ENCODE measurements at places on chromosomes 2 and 18.

DNA sequence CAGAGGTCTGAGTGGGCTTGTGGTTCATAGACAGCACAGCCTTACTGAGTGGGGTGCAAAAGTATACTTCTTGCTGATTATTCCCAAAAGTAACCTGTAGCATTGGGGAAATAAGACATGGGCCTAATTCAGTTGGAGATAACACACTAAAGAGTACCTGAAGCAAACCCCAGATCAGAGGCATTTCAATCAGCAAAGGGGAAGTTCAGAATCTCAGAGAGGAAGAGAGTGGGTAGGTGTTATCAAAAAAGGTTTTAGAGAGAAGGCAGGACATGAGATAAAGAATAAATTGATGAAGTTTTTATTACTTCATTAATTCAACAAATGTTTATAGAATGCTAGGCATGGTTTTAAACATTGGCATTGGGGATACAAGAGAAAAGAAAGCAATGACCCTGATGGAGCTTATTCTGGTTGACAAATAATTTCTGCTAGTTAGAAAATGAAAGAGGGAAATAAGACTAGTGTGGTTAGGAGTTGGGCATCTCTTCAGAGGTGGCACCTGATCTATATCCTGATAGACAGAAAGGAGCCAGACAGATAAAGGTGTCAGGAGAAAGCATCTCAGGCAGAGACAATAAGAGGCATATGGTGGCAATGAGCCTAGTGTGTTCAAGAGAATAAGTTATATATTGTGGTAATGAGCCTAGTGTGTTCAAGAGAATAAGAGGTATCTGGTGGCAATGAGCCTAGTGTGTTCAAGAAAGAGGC is 153.8 kb upstream of the SETBP1 start:
- no peak for DNase-seq

GRCh38 chr18:74651327-74652128 is 53.9 kb downstream of the ZNF407 start:
- no peak for DNase-seq

DNA sequence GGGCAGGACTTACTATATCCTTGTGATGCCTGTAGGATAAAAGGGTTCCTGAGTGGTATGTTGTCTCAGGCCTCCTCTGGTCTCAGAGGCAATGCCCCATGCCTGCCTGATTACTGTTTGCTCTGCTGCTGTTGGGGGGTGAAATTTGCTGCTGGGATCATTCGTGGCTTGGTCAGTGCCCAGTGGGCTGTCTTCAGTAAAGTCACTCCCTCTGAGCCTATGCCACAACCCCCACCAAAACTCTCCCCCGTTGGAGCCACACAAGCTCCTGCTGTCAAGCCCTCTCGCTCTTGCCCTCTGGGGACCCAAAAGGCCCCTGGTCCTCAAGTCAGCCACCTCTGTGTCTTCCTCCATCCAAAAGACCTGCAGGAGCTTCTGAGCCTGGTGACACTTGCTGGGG is 38.6 kb upstream of the TGIF1 start:
- no peak for DNase-seq

DNA sequence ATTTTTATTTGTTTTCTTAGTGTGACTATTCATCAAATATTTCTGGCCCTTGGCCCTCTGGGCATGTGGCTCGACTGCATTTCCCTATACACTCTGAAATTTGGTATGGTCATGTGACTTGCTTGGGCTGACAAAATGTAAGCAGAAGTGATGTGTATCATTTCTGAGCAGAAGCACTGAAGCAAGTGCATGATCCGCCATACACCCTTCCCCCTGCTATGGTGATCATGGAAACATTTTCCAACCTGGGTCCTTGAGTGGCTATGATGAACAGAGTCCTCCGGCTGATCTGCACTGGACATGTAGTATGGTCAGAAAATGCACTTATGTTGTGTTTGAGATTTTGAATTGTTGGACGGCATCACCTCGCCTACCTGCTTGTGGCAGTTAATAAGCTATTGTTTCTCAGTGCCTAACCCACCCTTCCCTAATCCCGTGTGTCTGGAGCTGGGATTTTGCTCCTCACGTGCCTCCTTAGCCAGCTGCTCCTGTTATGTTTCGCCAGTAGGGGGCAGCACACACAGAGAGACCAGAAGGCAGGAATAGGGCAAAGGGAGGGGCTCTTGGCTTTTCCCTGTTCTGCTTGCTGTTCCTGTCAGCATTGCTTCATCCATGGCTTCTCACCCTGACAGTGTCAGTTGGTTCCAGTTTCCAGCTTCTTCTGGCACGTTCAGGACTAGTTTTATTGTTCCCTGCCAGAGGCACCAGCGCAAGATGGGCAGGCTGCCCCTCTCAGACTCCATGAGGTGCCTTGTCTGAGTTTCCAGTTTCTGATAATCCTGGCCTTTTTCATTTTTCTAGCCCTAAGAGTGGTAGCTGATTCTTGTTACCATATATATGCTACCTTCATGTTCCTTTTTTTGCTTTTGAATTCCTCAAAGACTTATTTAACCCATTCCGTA is 207.4 kb downstream of the ARL6IP6 start:
- no peak for DNase-seq

DNA sequence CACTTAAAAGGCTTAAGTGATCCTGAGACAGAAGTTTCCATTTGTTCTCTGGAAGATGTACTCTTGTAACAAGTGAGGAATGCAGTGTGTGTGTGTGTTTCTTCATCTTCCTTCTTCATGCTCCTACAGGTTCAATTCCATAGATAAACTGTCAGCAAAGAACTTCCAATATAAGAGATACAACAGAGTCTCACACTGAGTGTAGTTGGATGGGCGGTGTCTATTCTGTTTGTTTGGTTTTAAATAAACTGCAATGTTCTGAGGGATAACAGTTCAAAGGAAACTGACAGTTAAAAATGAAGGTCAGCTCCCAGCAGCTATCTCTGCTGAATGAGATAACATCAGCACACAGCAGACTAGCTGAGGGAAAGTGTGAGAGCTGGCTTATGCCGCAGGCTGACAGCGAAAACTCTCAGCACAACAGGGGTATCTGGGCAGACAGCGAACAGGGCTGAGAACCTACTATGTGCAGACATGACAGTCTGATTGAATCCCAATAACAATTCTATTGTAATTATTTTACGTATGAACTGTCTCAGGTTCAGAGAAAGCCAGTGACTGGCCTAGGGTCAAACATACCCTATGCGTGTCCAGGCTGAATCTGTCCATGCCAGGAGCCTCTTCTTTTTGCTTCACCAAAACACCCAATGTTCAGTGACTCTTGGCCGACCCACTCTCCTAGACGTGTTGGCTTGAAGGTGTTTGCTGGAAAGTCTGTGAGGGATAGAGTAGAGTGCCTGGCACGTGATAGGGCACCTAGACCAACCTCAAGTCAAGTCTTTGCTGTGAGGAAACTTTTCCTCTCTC is 201.9 kb upstream of the TRIB2 start:
- DNase-seq = no peak

DNA sequence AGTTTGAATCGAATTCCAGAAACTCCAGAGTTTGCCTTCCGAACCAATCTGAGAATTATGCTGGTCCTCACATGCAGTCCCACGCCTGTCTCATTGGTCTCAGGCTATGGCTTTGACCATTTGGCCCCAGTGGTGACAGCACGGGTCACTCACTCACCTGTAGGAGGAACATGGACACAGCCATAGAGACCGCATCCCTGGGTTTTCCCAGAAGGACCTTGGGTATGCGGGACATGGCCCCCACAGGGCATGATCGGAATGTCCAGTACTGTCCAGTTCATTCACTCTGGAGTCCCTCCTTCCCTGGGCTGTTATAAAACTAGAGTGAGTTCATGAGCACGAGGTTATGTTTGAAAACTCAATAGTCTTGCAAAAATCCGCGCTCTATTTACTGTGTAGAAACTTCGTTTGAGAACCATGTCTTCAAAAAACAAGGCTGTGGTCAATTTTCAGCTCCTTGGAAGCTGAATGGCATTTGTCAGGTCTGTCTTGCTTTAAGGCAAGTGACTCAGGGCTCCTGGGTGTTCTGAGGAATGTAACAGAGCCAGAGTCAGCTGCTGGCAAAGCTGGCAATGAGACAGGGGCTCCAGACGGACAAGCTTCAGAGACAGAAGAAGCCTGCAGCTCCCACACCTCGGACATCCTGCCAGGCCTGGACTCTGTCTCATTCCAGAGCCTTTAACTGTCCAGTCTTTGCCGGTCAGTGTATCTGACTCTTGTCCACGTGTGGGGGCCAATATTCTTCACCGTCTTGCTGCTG is 86.7 kb upstream of the TMEM18 start:
- no peak for DNase-seq

- DNase-seq = no peak
Observed at GRCh38 chr18:37641573-37641972, 76.0 kb upstream of the CELF4 start.

- DNase-seq = no peak
Observed at GRCh38 chr18:27713037-27713737, 463.7 kb downstream of the CDH2 start.

DNA sequence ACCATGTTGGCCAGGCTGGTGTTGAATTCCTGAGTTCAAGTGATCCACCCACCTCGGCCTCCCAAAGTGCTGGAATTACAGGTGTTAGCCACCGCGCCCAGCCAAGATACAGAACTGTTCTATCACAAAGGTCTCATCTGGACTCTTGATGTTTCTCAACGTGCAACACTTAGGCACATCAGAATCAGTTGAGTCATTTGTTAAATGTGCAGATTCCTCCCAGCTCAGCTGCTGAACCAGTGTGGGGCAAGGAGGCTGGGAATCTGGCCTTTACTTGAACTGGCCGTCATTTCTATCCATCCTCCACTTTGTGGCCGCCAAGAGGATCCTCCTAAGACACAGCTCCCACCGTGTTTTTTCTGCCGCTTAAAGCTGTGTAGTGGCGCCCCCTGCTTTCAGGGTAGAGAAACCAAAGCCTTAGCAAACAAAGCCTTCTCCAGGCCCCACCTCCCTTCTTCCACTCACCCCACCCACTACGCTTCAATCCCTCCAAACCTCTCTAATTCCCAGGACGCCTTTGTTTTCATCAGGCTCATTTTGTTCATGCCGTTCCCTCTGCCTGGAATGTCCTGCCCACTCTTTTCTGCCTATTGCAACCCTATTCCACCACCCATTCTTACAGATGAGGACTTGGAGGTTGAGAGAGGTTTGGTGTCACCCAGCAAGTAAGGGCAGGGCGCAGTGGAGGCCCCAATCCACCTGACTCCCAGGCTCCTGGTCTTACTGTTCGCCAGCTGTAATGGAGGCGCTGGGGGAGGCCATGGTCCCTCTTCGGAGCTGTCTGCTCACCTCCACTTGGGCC is 776 bp upstream of the SPEG start:
- no peak for DNase-seq

DNA sequence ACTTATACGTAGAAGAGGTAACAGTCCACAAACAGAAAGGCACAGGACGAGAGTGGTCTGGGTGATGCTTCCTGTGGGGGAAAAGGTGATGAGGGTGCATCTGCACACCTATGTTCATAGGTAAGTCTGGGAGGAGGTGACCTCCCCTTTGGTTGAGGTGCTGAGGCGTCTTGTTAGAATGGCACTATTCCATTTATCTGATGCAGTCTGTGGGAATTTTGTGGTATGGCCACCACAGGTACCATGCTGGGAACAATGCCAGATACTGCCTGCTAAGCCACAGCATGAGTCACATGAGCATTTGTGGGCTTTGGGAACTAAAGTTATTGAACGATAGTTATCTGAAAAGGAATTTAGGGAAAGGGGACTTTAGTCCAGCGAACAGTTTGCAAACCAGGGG is 27.9 kb downstream of the IL37 start:
- DNase-seq = no peak

DNA sequence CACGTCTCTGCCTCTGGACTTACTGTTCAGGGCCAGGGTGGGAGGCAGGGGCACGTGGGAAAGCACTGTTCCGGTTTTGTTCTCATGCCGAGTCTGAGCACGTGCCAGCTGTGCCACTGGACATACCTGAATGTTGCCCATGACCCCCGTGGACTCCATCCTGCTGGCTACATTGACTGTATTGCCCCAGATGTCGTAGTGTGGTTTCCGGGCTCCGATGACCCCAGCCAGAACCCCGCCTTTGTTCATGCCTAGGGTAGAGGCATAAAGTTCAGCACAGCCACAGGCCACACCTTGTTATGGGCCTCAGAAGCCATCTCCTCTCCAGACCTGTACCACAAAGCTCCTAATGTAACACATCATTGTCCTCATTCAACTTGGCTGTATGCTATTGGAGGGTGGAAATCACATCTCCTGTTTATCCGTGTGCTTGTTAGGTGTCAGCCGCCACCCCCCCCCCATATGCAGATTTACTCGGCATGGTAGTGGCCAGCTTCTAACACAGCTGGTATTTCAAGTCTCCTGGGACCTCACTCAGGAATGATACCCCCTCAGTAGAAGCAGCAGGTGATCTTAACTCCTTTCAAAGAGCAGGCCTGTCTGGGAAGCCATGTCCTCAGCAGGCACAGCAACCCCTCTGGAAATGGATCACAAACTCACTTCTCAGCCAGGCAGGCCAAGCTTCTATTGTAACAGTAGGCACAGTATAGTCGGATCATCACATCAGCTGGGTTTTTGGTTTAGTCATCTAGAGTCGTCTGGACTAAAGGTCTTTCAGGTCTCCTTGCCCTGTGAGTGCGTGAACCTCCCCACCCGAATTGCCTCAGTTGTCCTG is 27.6 kb downstream of the CENPO start:
- DNase-seq = no peak

DNA sequence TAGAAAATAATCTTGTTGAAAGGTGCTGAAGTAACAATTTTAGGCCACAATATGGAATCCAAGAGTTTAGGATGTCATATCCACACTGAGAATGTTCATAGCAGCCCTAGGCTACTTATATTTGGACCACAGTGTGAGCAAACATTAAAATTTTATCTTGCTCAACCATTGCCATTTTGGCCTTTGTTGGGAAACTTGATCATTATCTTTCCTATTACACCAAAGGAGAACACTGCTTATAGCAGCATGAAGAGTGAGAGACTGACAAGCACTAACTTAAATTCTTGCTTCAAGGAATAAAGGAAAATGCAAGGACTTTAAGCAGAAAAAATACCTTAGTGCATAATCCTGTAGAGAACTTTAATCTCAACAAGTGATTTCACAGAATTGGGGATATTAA is 86.3 kb upstream of the LRRTM4 start:
- no peak for DNase-seq

DNA sequence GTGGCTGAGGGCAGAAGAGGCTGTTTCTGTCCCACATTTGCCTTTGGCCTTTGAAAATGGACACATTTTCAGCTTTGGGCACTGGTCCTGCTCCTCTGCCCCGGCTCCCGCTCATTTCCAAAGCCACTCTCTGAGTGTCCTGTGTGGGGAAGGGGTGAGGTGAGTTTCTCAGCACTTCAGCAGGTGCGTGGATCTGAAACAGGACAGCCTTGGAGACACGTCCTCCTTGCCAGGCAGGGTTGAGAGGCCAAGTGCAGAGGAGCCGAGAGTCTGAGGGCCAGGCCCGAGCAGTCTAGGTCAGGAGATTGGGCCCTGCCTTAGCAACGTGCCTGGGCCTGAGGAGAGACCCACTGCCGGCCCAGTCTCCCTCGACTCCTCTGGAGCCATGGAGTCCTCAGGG is 21.9 kb upstream of the ALPI start:
- DNase-seq = no peak
